ENCODE measurements at places on chromosomes 3 and 15. TPM values are rescaled to one million over a fixed set of nuclear protein-coding genes. Genes with fewer than 3 reads are reported as not detected.

Gene FBXO45
- 15.0 TPM for total RNA-seq

Gene SLC24A5
- total RNA-seq = not detected

DNA sequence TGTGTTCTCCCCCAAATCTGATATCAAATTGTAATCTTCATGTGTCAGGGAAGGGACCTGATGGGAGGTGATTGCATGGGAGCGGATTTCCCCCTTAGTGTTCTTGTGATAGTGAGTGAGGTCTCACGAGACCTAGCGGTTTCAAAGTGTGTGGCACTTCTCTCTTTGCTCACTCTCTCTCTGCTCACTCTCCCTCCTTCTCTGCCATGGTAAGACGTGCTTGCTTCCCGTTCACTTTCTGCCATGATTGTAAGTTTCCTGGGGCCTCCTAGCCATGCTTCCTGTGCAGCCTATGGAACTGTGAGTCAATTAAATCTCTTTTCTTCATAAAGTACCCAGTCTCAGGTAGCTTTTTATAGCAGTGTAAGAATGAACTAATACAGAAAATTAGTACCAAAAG, 30.6 kb upstream of the OR5H6 start:
- DNase-seq = no peak

DNA sequence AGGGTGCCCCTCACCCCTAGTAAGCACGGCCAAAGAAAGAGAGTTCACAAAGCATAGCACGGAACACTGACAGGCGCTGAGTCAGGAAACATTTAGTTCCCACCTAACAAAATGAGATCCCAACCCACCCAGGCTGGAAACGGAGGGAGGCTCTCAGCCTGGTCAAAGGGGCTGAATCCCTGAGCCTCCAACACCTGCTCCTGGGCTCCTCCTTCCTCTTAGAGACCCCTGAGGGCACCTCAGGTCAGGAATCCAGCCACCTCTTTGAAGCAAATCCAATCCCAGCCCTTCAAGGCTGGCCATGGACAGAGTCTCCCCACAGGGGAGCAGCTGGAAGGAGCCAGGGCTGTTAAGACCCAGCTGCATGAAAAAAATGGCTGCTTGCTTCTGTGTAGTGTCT, 154.4 kb upstream of the HES1 start:
- no peak for DNase-seq

DNA sequence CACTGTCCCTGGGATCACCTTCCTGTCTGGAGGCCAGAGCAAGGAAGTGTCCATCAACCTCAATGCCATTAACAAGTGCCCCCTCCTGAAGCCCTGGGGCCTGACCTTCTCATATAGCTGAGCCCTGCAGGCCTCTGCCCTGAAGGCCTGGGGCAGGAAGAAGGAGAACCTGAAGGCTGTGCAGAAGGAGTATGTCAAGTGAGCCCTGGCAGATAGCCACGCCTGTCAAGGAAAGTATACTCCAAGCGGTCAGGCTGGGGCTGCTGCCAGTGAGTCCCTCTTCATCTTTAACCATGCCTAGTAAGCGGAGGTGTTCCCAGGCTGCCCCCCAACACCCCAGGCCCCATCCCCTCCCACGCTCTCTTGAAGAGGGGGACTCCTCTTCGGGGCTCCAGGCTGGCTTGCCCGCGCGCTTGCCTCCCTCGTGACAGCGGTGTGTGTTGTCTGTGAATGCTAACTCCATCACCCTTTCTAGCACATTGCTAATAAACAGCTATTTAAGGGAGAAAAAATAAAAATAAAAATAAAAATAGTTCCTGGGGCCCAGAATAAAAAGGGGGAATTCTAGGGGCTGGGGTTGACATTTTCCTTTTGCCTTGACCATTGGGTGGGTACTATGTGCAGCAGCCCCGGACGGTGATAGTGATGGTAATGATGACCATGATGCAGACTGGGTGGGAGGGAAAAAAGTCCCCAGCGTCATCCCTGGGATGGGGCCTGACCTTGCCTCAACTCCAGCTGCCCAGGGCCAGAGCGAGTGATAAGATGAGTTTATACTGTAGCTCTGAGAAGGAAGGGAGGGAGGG, 3.3 kb upstream of the ALAS1 start:
- DNase-seq = no peak

DNA sequence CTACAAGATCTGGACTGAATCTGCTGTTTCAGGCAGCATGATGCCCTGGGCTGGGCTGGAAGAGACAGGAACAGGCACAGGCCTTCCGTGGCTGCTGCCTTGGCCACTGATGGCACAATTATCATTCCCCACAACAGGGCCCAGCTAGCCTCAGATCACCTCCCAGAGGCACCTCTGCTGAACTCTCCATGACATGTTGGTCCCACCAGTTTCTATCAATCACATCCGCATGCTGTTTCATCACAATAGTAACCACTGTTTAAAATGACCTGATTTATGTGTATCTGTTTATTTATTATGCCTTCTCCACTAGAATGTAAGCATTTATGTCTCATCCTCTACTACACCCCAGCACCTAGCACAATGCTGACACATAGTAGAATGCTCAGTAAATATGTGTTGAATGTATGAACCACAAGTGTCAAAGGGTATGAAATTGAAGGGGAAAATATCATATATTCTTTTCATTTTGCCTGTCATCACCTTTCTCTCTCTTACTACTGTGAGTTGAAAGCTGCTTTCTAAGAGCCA, 32.7 kb upstream of the ZBTB38 start:
- DNase-seq = no peak

All from WTC11 (cell line).